Body of pancreas (tissue), 4 donors: ENCODE measurements at places on chromosomes 12 and 14.

DNA sequence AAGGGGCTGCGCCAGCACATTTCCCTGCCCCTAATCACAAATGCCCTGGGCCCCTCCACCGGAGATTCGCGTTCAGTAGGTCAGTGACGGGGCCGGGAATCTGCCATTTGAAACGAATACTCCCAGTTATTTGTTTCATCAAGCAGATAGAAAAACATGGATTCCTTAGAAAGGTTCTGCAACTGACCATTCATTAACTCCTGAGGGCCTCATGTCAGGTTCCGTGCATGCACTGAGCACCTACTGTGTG is 25.6 kb upstream of the UBC start:
- no peak for DNase-seq

DNA sequence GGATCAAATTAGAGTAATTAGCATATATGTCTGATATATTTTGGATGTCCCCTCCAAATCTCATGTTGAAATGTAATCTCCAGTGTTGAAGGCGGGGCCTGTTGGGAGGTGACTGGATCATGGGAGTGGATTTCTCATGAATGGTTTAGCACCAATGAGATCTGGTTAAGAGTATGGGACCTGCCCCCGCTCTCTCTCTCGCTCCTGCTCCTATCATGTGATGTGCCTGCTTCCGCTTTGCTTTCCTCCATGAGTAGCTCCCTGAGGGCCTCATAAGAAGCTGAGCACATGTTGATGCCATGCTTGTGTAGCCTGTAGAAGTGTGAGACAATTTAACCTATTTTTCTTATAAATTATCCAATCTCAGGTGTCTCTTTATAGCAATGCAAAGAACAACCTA is 73.1 kb downstream of the PAWR start:
- no peak for DNase-seq

- DNase-seq: no peak
Measured at GRCh38 chr14:97387252-97387874, 590.2 kb downstream of the VRK1 start.

- DNase-seq: no peak
Measured at GRCh38 chr14:58292187-58292586, 6.2 kb upstream of the ARID4A start.

- no peak for DNase-seq
Measured at GRCh38 chr12:19288603-19289244, 150.6 kb upstream of the AEBP2 start.

DNA sequence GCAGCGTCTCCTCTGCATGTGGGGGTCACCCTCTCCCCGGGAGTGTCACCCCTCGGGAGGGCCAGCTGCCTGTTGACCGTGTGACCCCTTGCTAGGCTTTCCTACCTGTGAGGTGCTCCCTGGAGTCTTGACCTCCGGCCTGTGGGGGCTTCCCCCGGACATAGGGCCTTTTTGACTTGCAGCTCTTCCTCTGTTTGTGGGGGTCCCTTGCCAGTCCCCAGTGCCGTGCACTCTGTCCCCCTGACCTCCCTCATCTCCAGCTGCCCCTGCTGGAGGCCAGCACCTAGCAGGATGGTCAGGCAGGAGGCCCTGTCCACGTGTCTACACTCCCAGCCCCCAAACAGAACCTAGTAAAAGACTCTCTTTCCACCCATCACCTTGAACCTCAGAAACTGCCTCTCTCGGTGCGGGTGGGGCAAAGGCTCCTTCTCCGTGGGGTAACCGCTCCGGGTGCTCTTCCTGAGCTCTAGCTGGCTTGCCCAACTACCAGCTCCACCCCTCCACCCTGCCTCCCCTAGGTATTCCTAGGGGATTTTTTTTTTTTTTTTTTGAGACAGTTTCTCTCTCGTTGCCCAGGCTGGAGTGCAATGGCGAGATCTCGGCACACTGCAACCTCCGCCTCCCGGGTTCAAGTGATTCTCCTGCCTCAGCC is 810 bp downstream of the AACS start:
- no peak for DNase-seq

DNA sequence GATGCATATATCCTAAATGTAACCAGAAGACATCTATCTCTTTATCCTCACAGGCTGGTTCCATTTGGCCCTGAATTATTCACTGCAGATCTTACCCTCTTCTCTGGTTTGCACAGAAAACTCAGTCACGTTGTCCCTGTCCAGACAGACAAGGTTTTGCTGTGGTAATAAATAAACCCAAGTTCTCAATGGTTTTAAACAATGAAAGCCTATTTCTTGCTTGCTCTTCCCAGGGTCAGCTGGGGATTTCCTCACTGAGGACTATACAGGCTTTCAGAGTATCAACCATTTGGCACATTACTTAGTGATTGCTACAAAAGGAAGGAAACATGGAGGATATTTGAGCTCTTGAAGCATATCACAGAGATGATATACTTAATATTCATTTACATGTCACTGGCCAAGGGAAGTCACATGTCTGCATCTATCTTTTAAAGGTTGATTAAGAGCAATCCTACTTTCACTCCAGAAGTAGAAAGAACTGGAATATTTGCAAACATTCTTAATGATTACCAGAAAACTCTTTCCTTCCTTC is 24.4 kb upstream of the E2F7 start:
- no peak for DNase-seq

- peak; percentile 26 for DNase-seq
Measured at GRCh38 chr12:94941440-94941862, 62.0 kb downstream of the NDUFA12 start.

GRCh38 chr12:48118284-48118871 is 786 bp upstream of the PFKM start:
- no peak for DNase-seq

- DNase-seq: no peak
Measured at GRCh38 chr12:91703491-91704283, 442.0 kb downstream of the BTG1 start.

DNA sequence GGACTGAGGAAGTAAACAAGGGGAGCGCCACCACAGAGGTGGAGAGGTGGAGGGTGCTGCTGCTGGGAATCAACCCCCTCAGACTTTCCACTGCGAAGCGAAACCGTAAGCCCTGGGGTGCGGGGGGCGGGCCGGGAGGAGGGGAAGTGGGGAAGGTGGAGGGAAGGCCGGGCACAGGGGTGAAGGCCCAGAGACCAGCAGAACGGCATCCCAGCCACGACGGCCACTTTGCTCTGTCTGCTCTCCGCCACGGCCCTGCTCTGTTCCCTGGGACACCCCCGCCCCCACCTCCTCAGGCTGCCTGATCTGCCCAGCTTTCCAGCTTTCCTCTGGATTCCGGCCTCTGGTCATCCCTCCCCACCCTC is at the start of gene LAG3:
LAG3 (plus strand) TSS at position 190 of the 365 bp plus-strand sequence. CDS start 333 bp downstream, outside the sequence.
- no peak for DNase-seq

- no peak for DNase-seq
Measured at GRCh38 chr12:24293549-24293948, 344.1 kb upstream of the SOX5 start.

DNA sequence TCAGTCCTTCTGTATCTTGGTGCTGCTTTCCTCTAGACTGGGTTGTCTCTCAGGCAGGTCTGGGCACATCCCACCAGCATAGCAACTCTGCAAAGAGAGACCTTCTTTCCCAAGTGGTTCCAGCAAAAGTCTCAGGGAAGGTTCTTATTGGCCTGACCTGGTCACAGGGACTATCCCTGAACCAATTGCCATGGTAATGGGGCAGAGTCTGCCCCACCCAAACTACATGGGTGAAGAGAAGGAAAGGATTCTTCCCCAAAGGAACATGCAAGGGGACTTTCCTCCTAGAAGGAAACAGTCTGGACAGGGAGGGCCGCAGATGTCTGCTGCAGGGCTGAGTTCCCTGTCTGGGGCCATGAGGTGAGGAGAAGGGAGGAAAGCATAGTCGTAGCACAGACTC is 122.2 kb upstream of the NCOR2 start:
- no peak for DNase-seq

- DNase-seq: no peak
Measured at GRCh38 chr12:68157380-68157779, 2.2 kb downstream of the IFNG start.
